ENCODE measurements at places on chromosomes 16 and 17.

- no peak for DNase-seq
Observed at GRCh38 chr17:34527908-34528470, 51.4 kb upstream of the TMEM132E start.

- DNase-seq, result no peak
Observed at GRCh38 chr17:48628649-48629410, 2.7 kb upstream of the HOXB9 start.

GRCh38 chr16:55035029-55035428 lies 104.4 kb downstream of the IRX5 start:
- DNase-seq, result peak; percentile 31

- no peak for DNase-seq
Observed at GRCh38 chr17:41615454-41615853, 2.9 kb upstream of the KRT16 start.

- peak; percentile 69 for DNase-seq
Observed at GRCh38 chr16:20871941-20872815, 28.0 kb downstream of the DCUN1D3 start.

DNA sequence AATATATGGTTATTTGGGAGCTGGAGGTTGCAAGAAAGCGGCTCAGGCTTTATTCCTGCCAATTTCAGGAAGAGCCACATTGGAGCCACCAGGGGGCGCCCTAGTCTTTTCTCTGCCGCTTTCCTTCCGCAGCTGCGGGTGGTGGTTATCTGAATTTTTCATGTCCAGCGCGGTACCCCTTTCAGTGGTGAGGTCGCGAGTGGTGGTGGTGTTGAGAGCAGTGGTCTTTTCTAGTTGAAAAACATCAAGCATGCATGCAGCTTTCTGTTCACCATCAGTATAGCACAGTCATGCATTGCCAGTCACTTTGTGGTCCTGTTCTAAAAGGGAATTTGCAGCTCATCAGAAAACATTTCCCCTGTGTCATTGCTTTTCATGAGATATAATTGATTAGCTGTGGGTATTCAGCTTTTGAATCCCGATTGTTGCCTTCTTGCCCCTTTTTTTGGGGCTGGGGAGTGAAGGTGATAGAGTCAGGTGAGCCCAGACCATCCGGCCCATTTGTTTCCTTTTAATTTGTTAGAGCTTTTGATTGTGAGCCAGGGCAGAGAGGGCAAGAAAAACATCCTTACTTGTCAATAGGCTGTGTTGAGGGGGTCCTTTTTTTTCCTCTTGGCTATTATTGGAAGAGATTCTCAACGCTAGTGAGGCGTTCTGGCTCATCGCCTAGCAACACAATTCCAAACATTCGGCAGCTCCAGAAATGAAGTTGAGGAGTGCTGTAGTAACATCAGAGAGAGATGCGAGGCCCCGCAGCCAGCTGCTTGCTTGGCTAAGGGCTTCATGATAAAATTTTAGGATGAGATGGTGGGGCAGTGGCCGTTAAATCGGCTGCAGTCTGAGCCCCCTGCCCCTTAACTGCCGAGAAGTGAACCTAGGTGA lies 119.0 kb downstream of the SNX29 start:
- no peak for DNase-seq

DNA sequence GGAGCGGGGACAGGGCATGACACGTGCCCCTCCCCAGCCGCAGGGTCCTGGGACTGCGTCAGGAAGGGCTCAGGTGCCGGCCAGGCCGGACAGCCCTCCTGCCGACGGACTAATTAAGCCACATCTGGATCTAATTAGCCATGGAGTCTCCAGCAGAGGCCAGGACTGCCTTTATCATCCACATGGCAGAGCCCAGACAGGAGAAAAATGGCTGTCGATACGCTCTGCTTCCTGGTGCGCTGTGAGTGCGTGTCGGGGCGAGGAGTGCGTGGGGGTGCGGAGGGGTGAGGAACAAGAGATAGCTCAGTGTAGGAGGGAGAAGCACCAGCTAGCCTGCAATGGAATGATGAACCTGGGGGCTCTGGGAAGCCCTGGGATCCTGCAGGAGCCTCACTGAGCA lies 218.8 kb downstream of the IRF8 start:
- no peak for DNase-seq

DNA sequence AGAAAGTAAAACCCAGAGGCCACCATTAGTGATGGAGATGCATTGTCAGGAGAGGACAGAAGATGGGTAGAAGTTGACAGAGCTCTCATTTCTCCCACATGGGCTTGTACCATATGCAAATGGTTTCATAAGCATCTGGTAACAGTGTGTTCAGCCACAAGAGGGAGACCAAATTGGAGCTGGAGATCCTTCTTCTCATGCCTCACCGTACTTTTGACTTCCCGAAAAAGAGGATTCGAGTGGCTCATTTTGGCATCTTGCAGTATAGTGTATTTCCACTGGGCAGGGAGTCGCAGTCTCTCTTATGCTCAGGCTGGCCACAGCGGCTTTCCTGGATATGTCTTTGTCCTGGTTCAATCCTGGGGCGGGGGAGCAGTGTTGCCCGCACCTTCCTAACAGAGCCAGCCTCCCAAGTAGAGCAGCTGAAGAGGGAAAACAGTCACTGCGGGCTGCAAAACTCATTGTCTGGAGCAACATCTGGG lies 23.8 kb downstream of the TBC1D3B start:
- no peak for DNase-seq

DNA sequence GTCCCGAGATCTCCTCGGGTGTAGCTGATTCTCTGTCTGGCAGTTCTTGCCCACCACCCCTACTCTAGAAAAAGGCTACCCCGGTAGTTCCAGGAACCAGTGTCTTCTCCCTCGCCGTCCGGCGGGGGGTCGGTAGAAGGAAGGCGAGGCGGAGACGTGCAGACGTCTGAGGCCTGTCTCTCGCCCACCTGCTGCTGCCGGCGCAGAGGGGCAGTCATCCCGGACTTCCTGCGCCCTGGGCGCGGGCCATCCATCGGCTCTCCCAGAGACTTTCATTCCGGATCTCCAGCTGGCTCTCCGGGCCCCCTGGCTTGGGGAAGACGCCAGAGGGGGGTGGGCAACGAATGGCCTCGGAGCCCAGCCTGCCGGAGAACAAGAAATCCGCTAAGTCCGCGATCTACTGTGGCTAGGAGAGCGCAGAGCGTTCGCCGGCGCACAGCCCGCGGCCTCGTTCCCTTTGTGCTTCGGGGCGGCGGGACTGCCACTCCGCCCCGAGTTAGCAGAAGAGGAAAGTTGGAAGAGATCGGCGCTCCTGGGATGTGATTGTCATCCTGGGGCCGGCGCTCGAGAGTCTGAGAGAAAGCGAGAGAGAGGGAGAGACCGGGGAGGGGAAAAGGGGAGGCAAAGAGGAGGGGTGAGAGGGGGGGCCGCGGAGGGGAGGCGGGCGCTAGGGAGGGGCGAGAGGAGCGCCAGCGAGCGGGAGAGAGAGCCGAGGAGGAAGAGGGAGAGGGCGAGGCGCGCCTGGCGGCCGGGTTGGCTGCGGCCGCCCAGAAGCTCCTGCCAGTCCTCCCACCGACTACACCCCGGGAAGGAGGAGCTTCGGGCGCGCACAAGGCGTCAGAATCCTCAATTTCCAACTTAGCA lies at the start of gene IRX5:
Gene IRX5, plus strand, starts transcription at position 861 of the 864 bp plus-strand sequence. CDS start 334 bp downstream, outside the sequence.
- DNase-seq, result peak; percentile 92

- no peak for DNase-seq
Observed at GRCh38 chr17:9151091-9151490, 129.8 kb downstream of the NTN1 start.

- no peak for DNase-seq
Observed at GRCh38 chr16:8910811-8911210, 28.7 kb downstream of the LITAFD start.

DNA sequence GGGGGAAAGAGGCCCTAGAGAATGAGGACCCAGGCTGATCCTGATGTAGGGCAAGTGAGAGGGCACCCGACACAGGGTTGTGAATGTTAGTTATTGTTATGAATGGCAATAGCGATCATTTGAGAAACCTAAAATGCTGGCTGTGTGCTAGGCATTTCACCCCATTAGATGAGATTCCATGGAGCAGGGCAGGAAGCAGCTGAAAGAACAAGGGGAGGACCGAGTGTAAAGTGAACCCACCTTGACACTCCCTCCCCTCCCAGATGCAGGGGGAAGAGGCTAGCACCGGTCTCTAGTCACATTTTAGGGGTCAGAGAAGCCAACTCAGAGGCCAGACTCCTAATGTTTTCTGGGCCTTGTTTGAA lies 553 bp upstream of the CORO6 start:
- DNase-seq, result no peak

GRCh38 chr17:57625957-57626356 lies 119.1 kb downstream of the CCDC182 start:
- no peak for DNase-seq
